H54 (cell line): ENCODE measurements at places on chromosomes 1 and 21.
A peak's percentile ranks its signal among the peaks of the same experiment; 100 is the strongest.

- DNase-seq, result no peak
Measured at GRCh38 chr1:84089867-84090266, 54.2 kb upstream of the PRKACB start.

GRCh38 chr1:158037866-158038359 lies 44.5 kb downstream of the KIRREL1 start:
- DNase-seq, result peak; percentile 53

DNA sequence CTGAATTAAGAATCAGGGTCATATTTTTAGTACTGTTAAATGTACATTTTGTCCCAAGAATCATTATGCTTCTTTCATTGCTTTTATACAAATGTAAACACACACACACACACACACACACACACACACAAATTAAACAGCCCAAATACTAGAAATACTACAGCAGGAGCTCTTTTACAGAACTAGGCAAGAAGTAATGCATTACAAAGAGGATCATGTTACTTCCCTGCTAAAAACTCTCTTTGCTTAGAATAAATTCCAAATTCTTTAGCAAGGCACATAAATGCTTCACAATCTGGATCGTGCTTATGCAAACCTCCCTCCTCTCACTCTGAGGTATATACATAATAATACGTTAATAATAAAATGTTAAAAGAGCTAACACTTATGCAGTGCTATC lies 720.4 kb upstream of the ADGRL4 start:
- DNase-seq, result no peak

GRCh38 chr1:15386164-15386749 lies 23.4 kb upstream of the EFHD2 start:
- no peak for DNase-seq

GRCh38 chr1:203051841-203052324 lies 25.6 kb downstream of the PPFIA4 start:
- no peak for DNase-seq
